Bronchial epithelial cell (primary cell): ENCODE measurements at places on chromosomes 13 and 19.

DNA sequence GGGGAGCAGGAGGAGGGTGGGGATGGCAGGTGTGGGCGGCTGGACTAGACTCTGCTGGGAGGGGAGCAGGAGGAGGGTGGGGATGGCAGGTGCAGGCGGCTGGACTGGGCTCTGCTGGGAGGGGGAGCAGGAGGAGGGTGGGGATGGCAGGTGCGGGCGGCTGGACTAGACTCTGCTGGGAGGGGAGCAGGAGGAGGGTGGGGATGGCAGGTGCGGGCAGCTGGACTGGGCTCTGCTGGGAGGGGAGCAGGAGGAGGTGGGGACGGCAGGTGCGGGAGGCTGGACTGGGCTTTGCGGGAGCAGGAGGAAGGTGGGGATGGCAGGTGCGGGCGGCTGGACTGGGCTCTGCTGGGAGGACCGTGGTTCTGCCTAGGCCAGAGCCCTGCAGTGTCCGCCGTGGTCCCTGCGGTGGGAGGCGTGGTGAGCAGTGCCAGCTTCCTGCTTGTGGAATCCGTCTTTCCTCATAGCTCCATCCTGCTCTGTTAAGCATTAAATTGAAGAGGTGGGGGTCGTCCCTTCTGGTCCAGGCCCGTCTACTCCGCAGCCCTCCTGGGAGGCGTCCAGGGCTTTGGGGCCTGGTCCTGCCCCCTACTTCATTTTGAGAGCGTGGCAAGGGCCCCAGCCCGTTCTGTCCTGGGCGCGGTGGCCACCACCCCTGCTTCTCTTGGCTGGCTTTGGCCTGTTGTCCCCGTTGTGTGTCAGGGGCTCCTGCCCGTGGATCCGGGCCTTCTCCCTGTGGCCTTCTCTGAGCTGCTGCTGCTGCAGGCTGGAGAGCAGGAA, 4.7 kb downstream of the SPPL2B start:
- no peak for DNase-seq

DNA sequence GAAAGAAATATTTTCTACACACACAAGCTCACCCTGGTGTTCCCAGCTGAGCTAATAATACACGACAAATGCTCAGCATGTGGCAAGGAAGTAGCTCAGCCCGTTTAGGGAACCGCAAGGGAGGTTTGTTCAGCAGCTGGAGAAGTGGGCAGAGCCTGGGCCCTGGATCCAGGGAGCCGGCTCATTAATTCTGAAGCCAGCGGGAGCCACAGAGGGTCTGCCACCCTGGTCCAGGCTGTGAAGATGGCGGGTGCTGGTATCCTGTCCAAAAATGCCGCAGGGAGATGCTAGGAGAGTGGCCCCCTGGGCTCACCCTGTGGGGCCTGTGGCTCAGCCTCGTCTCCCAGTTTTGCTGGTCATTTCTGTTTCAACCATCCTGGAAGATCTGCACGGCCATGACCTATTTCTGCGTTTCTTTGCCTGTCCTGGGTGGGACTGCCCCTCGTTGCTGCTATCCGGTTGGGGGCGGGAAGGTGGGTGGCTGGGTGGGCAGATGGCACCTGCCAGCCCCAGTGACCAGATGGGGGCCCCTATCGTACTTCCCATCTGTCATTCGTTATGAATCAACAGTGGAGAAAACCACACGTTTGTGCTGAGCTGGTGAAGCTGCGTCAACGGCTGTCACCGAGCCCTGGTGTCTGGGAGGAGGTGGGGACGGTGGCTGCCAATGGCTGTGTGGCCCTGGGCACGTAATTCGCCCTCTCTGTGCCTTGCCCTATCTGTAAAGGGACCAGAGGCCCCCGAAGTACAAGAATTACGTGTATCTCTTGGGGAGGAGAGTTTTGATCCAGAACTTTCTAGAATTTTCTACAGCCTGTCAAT, 2.7 kb upstream of the GNA15 start:
- DNase-seq, result peak; percentile 38

DNA sequence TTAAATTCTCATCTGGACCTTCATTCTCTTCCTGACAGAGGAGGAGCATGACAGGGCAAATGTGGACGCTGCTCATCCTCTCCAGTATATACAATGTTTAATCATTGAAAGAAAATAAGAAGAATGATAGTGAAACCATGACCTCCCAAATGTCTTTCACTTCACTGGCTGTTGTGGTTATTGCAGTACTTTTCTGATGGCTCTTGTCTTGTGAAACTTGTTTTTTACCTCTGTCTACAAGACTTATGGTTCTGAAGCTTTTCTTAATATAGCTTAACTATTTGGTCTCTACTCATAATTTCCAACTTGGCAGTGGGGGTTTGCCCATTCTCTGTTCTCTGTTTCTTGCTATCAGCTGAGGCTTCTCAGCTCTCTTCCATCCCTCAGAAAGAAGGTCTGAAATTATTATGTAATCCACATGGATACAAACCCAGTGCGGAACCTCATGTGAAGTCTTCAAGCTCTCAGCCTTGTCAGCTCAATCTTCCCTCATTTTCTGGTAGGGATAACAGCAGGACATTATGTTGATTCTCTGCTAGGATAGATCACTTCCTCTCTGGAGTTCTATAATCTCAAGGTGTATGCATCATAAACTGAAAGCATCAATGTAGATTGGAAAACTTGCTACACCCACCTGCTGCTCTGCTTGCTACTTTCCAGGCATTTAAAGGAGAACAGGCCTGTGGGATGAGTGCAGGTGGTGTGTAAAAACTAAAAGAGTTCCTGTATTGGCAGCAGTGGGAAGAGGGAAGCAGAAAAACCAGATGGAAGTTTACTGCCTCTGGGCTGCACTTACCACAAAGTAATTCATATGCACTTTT, 250.3 kb upstream of the HTR2A start:
- no peak for DNase-seq

DNA sequence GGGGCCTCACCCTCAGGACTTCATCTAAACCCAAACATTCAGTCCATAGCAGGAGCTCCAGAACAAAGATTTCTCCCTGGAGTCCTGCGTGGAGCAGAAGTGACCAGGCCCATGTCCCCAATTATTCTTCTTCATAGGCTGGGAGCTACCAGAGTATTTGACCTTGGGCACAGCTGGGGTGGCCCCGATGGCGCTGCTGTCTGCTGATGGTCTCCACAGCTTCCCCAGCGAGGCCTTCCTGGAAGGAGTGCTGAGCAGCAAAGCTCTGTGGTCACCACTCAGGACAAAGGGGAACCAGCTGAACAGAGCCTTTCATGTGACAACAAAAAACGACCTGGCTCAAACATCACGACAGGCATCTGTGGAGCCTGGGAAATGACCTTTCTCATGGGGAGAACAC, 62.7 kb upstream of the ARGLU1 start:
- no peak for DNase-seq

DNA sequence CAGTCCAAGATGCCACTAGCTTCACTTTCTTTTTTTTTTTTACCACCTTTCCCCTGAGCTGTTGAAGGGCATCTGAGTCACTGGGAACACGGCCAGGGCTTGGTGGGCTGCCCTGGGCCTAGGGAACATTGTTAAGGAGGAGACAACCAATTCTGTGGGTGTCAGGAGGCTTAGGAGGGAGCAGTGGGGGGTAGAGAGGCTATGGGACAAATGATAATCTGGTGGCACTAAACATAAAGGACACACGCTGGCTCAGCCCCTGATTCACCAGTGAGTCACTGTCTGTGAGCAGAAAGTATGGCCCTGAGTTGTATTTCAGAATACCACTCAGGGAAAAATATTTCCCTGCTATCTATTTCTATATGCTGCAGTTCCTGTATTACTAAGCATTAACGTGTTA, 207.8 kb downstream of the DCLK1 start:
- peak; percentile 75 for DNase-seq
